Glomerular endothelial cell (primary cell): ENCODE measurements at places on chromosomes 12 and 14. TPM values are rescaled to one million over a fixed set of nuclear protein-coding genes. Genes with fewer than 3 reads are reported as not detected.

Gene TESPA1
- not detected in 2 replicates for total RNA-seq

DNA sequence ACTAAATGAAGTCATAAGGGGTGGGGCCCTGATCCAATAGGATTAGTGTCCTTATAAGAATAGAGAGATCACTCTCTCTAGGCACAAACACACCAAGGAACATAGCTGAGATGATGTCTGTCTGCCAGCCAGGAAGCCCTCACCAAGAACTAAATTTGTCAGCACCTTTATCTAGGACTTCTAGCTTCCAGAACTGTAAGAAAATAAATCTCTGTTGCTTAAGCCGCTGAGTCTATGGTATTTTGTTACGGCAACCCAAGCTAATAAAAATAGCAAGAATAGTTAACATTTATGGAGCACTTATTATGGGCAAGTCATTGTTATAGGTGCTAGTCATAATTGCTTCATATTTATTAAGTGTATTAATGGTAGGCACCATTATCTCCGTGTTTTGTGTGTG lies 249.6 kb downstream of the MSRB3 start:
- DNase-seq, result no peak

DNA sequence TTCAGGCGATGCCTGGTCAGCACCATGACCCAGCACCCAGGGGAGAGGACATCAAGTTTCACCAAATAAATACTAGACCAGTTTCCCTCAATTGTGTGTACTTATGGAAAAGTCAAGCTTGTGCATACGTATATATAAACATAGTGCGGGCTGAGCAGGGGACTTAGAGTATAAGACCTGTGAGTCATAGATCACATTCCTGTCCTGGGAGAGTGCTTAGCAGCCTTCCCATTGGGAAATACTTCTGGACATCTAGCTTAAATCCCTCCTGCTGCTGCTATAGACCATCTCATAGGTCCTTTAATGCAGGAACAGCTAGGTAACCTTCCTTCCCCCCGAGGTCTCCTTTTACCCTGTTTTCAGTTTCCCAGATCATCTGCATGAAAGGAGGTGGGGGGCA lies 51.9 kb downstream of the PRMT8 start:
- DNase-seq, result no peak

DNA sequence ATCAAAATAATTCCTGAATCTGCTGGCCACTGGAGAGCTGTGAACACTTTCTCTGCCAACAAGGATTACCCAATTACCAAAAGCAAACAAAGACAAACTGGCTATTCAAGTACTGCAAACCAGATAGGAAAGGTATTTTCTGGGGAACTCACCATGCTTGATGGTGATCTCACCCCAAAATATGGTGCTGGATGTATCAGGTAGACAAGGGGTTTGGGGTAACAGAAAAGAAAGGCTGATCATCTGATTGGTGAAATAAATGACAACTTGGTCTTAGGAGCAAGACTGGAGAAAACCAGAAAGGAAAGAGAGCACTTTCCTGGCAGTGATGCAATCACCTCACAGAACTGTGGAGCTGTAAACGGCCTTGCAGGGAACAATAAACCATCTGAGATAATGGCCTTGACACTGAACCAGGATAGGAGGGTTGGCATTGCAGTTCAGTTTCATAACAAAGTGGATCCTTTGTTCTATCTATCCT lies 31.0 kb upstream of the NPFF start:
- no peak for DNase-seq

GRCh38 chr12:124620606-124621295 lies 53.3 kb upstream of the NCOR2 start:
- DNase-seq, result no peak

- DNase-seq, result no peak
Observed at GRCh38 chr14:73759183-73759713, 45.1 kb upstream of the PNMA1 start.

DNA sequence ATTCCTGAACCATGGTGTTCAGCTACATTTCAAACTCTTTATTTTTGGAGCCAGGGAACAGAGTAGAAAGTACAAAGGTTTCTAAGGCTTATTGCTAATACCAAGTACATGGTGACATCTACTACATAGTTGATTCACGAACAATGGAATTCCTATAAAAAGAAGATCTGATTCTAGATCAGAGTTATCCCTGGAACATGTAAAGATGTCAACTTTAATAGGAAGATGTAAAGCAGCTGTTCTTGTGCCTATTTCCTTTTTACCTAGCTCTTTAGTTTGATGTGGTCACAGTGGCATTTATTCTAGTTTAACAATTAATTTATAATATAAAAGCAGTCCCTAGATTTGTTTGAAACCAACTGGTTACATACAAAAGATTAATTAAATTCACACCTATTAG lies 99.5 kb downstream of the NUBPL start:
- no peak for DNase-seq

DNA sequence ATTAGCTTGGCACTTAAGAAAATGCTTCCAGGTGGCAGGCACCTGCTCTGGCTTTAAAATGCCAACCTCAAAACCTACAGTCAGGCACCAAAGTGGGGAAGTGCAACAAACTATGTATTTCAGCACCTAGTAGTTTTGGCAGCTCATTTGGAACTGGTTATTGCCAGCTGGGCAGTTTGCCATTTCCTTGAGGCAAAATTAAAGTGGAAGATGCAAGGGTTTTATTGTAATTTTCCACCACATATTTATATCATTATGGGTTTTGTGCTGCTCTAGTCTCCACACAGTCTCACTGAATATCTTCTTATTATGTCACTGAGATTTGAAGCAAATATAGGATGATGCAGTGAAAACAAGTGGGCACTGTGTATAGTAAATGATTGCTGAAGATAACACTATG lies 117.0 kb downstream of the PRKD1 start:
- no peak for DNase-seq

DNA sequence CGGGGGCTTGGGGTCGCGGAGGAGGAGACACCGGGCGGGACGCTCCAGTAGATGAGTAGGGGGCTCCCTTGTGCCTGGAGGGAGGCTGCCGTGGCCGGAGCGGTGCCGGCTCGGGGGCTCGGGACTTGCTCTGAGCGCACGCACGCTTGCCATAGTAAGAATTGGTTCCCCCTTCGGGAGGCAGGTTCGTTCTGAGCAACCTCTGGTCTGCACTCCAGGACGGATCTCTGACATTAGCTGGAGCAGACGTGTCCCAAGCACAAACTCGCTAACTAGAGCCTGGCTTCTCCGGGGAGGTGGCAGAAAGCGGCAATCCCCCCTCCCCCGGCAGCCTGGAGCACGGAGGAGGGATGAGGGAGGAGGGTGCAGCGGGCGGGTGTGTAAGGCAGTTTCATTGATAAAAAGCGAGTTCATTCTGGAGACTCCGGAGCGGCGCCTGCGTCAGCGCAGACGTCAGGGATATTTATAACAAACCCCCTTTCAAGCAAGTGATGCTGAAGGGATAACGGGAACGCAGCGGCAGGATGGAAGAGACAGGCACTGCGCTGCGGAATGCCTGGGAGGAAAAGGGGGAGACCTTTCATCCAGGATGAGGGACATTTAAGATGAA lies 630 bp downstream of the FOS start:
- no peak for DNase-seq

DNA sequence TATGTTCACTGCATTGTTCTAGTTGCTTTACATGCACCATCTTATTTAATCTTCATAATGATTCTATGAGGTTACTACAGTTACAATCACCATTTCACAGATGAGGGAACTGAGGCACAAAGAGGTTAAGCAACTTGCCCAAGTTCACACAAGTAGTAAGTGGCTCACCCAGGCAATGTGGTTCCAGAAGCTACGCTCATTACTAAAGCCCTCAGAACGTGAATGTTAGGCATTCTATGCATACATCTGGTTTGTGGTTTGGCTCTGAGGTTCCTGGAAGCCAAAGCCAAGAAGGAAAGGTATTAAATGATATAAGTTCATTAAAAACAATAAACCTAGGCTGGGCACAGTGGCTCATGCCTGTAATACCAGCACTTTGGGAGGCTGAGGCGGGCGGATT lies 14.4 kb upstream of the VRTN start:
- no peak for DNase-seq

DNA sequence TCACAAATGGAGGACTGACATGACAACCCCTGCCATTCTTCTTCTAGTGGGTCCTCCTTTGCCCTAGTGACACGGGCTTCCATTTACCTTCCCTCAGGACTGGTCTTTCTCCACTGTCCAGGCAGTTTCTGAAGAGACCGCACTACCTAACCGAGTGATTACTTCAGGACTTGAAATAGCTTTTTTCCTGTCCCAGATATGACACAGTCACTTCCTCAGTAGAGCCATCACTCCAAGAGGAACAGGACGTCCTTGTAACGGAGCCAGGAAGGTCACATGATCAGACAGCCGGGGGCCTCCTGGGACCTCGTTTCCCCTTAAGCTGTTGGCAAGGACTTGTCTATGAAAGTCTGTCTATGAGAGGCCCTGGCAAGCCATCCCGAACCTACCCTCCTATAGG lies 62.3 kb downstream of the FOS start:
- DNase-seq, result no peak

DNA sequence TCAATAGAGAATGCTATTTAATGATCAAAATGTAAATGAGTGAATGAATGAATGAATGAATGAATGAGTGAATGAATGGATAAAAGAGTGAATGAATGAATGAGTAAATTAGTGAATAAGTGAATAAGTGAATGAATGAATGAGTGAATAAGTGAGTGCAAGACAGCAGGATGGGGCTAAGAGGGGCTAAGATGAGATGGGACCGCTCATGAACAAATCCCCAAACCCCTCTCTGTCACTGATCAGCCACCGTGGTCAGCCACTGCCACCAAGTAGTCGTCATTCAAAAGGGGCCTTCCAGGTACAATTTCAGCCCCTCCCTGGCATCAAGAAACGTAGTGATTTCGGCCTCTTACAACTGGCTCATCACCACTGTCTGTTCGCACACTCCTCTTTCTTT lies 79.2 kb downstream of the BCL11B start:
- DNase-seq, result no peak

DNA sequence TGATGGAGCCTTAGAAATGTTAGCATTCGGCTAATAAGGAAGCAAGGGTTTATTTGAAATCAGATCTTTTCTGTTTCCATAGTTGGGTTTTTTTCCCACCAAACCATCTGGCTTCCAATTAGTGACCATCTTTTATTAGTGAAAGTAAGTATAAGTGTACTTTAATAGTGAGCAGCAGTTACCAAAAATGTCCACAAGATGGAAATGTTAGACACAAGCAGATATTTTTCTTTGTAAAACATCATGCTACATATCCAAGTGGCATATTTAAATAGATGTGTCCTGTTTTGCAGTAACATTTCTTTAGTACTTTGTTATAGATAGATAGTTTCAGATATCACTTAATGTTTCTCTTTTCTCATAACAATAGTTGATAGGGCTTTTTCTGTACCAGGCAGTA lies 28.8 kb downstream of the YEATS4 start:
- peak; percentile 47 for DNase-seq

GRCh38 chr14:21891921-21892320 lies 218.3 kb upstream of the OR4E1 start:
- no peak for DNase-seq

DNA sequence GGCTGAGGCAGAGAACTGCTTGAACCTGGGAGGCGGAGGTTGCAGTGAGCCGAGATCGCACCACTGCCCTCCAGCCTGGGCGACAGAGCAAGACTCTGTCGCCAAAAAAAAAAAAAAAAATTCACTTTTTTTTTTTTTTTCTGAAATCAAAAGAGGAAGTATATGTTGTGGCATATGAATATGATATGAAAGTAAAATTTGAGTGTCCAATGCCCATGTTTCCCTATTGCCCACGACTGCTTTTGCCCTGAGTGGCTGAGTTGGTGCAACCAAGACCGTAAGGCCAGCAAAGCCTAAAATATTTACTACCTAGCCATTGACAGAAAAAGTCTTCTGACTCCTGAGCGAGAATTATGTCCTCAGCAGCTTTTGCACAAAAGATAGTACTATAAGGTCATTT lies 101.7 kb upstream of the PARP11 start:
- no peak for DNase-seq

DNA sequence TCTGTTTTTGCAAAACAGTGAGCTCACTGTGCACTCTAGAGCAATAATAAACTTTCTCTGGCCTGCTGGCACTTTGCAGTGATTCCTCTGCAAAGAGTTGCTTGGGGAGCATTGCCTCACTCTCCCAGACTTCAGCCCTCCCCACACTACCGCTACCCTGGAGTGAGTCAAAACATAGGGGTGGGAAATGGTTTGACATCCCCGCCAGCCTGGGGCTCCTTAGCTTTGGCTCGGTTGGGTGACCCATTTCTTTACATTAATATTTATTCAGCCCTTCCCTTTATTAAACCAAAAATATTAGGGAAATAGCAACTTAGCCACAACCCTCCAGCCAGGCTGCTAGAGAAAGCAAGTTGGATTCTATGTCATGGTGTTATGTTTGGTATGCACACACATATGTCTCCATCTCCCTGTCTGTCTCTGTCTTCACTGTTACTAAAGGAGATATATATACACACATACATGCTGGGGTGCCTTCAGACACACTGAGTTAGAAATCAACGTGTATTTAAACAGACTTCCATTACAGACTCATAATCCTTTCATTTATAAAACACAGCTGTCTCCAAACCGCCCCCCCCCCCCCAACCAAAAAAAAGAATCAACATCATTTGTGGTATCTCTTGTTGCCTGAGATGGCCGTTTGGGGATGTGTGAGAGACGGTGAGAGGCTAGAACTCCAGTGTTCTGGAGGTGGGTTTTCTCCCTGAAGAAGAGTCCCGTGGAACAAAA lies 3.4 kb upstream of the IRF2BPL start:
- no peak for DNase-seq

DNA sequence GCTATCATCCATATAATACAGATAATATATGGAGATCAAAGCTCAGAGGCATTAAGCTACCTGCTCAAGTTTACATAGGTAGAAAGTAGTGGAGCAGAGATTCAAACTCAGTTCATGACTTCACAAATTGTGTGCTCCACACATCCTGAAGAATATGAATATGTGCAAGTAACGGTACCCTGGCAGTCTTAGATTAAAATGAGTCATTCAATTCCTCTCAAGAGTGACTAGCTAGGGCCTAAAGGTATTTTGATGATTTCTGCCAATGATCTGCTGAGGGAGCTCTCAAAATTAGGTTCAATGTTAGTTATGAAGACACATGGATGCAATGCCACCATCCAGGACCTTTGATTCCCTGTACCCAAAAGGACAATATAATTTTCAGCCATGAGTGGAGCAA lies 58.9 kb downstream of the GRIP1 start:
- DNase-seq, result no peak

DNA sequence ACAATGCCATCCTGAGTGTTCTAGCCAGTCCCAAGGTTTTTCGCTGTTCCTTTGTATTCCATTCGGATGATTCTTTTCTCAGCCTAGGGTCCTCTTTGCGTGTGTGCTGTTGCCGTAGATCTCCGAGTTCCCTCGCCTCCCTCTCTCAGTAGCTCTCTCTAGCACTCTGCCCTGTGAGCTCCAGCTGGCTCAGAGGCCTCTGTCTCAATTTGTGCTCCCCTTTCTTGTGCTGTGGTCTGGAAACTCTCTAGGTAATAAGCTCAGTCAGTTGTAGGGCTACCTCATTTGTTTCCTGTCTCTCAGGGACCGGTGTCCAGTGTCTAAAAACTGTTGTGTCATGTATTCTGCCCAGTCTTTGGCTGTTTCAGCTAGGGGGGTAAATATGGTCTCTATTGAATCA lies 179.3 kb downstream of the PCNX1 start:
- no peak for DNase-seq
